Omental fat pad (tissue), 4 donors: ENCODE measurements at places on chromosomes 3 and 15.

DNA sequence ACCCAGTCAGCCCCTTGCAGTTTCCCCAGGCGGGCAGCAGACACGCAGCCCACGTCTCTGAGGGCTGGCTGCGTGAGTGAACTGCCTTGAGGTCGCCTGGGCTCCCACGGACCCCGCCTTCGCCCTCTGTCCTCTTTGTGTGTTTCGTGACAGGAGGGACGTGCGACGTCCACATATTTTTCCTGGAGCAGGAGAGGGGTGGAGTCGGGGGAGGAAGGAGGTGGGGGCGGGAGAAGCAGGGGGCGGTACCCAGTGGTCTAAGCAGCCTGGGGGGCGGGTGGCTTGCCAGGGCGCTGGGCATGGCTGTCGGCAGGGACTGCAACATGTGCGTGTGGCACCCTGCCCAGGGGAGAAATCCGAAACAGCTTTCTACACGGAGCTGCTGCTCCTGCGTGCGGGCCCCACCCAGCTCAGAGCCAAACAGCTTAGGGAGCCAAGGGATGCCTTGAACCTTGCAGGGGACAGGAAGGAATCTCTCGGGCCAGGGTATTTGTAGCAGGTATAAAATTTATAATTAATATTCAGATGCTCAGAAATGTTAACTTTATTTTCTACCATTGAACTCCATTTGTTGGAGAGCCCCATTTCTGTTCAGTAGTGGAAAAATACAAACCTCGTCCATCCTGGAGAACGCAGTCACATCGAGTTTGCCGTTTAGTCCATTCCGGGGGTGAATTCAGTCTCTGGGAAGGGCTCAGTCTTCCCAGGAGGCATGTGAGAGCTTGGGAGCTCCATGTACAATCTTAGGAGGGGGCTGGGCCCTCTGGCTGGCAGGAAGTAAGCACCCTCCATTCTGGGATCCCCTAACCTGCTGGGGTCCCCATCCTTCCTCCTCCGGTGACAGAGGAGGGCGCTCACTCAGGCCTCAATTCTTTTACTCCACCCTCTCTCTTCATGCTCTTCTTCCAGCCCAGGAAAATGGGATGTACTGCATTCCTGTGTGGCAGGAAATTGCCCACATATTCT lies 79.1 kb upstream of the MEF2A start:
- no peak for DNase-seq

- no peak for DNase-seq
Observed at GRCh38 chr3:46369675-46370132, 1.0 kb upstream of the CCR5 start.

DNA sequence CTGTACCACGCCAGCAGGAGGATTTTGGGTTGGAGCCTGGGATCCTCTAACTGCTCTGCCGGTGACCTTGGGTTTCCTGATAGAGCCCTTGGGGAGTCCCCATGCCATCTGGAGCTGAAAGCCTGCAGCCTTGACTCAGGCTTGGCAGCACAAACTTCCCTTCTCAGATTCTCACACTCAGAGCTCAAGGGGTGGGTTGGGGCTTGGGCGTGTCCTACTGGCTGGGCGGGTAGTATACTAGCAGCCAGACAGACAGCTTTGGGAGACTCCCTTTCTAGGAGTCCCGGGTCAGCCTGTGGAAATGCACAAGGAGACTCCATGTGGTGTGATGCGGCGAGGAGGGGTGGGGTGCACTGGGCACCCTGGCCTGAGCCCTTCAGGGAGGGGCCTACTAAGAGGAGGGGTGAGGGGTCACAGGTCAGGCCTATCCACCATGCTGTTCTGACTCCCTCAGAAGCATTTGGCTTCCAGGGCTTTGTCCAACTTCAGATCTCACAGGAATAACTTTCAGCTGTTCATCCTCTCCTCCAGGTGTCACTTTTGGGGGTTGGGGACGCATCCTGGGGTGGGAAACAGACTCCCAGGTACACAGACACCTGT lies 21.6 kb upstream of the PLXNA1 start:
- DNase-seq, result peak; percentile 34

DNA sequence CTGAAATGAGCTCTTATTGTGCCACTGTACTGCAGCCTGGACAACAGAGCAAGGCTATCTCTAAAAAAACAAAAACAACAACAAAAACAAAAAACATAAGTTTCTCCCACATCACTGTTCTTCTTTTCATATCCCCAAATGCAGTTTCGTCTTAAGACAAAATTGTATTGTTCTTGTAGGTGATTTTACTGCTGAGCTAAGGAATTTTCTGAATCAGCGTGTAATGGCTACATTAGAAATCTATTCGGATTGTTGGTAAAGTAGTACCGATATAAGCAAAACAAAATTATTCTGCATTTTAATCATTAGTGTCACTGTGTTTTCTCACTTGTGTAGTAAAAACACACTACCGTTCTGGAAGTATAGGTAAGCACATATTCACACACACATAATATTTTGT lies 512.5 kb downstream of the ROBO1 start:
- no peak for DNase-seq

GRCh38 chr3:114216186-114216970 lies 21.0 kb downstream of the ZNF80 start:
- DNase-seq, result no peak

DNA sequence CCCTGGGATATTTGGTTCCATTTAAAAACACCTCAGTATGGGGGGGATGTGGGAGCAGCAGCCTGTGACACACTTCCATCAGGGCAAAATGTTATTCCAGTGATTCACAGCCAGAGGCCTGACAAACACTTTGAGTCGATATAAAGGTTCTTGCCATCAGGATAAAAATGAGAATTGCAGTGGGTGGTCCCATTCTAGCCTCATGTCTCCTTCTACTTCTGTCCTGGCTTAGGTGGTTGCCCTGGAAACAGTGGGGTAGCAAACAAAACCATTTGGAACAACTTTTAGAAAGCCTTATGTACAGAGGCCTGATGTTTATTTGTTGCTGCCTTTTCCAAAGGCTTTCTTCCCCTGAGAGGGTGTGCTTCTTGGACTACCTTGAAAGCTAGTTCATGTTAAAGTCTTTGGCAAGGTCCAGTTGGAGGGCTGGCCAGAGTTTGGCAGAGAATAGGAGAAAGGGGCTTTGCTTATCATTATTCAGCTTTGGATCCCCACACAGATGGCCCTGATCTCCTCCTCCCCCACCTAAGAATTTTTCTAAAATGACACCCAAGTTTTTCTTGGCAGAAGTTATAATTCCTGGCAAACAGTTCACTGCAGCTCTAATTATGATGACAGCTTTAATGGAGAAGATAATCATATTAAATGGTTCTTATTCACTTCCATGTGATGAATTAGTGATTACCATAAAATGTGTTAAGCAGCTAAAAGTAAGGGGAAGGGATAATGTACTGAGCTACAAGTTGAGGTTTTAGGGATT lies 84.2 kb upstream of the ZNF280D start:
- DNase-seq, result no peak

GRCh38 chr3:43956945-43957344 lies 266.2 kb downstream of the ABHD5 start:
- DNase-seq, result no peak

DNA sequence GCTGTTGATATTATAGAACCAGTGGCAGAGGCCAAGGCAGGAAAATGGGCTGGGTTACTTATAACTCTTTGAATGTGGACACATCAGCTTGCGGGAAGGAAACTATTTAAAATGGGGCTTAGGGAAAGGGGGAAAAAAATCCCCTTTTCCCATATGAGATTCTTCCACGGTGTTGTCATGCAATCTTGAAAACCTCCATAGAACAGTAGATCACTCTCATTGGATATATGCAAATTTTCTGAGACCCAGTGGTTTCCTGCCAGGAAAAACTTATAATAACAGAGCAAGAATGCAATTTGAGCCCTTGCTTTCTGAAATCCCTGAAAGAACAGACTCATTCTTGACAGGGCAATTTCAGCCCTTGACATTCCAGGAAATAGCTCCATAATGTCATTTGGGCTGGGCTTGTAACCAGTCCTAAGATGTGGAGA lies 31.1 kb downstream of the TMEM212 start:
- DNase-seq, result no peak

DNA sequence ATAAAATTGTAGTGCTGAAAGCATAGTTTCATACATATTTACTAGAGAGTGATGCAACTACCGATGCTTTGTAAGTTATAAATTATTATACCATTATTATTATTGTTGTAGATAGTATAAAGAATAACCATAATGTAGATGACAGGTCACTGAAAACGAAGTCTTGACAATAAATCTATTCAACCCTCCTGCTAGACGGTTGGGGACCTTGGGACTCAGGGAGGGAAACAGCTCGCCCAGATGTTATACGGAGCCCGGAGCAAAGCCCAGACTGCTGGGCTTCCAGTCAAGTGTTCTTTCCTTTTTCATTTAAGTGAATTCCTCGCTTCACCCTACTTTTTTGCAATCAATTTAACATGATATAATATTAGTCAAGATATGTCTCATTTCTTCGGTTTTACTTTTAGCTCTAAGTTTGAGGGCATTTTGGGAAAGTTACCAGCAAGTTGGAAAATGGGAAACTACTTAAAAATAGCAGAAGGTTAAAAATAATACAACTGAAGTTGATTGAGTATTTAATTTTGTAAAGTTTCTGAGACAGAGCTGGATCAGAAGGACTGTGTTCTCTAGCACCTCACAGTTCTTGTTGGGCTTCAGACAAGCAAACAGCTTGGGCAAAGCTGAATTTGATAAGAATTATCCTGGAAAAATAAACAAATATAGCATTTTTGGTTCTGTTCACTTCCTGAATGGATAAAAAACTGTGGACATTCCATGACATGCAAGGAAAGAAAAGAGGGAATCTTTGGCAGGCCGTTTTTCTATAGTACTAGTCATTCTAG lies 173.4 kb upstream of the TP63 start:
- no peak for DNase-seq

GRCh38 chr3:68977486-68978167 lies 35.9 kb downstream of the EOGT start:
- no peak for DNase-seq

DNA sequence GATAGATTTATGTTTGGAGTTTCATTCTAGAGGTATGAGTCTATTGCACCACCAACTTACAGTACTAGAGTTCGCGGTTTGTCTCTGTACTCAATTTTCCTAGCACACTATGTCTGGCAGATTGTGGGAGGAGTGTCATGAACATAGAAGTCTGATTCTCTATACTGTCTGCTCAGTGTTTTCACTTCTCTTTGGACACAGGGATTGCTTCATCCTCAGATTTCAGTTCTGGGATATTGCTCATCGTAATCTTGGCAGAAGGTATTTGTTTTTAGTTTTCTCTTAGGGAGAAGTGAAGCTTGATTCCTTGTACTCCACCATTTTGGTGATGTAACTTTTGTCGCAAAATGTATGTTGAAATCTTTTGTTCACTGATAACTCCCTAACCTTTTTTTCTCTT lies 27.8 kb upstream of the AZI2 start:
- DNase-seq, result no peak

GRCh38 chr3:146823622-146824021 lies 218.5 kb upstream of the PLSCR5 start:
- no peak for DNase-seq

DNA sequence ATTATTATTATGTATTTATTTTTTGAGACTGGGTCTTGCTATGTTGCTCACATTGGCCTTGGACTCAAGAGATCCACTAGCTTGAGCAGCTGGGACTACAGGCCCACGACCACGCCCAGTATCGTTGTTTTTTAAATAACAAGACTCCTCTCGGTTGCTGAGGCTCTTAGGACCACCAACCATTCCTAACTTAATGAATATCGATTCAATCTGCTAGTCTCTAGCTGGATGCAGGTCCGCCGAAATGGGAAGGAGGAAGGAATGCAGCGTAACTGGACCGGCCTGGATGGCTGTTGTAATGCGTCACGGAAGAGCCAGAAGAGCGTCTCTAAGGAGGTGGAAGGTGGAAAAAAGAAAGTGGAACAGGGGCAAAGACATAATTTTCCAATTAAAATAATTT lies 1.7 kb downstream of the ANXA2 start:
- no peak for DNase-seq

DNA sequence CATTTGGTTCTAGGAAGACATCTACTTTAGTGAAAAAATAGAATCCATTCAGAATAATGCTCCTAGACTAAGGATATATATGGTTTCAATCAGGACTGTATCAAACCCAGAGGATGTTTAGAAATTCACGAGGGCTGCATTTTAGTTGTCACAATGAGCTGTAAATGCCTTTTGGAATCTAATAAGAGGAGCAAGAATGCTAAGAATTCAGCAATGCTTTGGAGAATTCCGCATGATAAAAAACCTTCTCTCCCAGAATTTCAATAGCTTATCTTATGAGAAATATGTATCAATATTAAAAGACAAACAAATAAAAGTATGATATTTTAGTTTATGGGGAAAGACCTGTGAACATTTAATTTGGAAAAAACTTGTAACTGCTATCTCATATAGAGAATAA lies 885.1 kb downstream of the ZPLD1 start:
- no peak for DNase-seq

DNA sequence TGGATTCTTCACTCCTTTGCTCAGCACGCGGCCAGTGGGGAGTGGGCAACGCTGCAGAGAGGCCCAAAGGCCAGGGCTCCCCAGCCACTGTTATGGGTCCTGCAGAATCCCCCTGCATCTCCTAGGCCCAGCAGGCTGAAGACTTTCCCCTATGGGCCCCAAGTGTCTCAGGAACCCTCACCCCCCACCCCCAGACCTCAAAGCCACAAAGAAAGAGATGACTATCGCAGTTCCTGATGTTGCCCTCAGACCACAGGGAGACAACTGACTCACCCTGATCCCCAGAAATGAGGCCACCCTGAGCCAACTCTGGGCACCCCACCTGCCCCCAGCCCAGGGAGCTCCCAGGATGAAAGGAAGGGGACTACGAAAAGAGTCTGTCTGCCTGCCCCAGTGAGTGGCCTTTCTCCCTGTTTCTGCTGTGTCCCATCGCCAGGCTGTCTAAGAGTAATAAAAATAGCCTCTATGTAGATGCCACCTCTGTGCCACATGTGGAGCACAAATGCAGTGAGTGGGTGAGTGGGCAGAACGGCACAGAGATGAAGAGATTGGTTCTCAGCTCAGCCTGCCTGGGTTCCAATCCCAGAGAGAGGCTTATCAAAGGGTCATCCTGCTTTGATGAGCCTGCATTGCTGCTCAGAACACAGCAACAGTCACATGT lies 283.0 kb downstream of the UACA start:
- DNase-seq, result no peak

DNA sequence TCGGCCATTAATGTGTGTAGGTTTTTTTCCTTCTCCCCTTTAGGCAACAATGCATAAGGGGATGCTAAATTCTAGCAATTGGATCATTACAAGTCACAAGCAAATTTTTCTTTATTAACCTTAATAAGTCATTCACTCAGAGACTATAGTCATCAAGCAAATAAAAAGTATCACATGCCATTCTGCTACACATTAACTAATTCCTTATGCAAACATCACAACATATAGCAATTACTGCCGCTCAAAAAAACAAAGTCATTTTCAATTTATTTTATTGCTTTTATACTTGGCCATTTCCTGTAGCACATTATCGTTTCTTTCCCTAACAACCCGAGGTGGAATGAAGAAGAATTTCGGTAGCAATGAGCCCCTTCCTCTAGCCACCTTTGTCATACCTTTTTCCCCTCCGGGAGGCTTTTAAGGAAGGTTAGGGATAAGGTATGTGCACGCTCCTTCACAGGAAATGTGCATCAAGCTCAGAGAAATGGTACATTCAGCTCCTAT lies 421.2 kb downstream of the TIGIT start:
- no peak for DNase-seq
